ENCODE measurements at places on chromosomes 1 and 21.

GRCh38 chr1:216614011-216614934 lies 109.0 kb downstream of the ESRRG start:
- no peak for DNase-seq

GRCh38 chr1:82377201-82377884 lies 576.6 kb downstream of the ADGRL2 start:
- DNase-seq = no peak

GRCh38 chr21:45838634-45839033 lies 142.9 kb upstream of the COL6A1 start:
- DNase-seq = no peak

GRCh38 chr1:84086616-84087015 lies 57.5 kb upstream of the PRKACB start:
- no peak for DNase-seq

GRCh38 chr1:201184307-201185122 lies 6.1 kb upstream of the IGFN1 start:
- no peak for DNase-seq

- no peak for DNase-seq
These were observed 1301.4 kb downstream of the PLA2G4A start for GRCh38 chr1:188129856-188130838.

DNA sequence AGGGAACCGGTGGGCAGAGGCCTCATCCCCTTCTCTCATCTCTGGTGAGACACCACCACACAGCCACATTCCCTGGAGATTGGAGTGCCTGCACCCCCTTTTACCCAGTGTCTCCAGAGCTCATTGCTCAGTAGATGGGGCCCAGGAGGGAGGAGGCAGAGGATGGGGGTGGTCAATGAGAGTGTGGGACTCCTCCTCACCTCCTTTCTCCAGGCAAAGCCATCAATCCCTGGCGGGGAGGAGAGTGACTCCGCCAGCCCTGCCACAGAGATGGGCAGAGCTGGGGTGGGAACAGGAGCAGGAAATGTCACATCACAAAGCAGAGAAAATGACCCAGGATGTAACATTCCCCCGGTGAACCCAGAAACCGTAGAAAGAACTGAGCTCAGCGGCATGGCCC lies 117.2 kb downstream of the MATN1 start:
- DNase-seq = no peak

GRCh38 chr1:185803241-185803640 lies 69.0 kb downstream of the HMCN1 start:
- no peak for DNase-seq

GRCh38 chr1:92968138-92969032 lies 7.1 kb upstream of the DIPK1A start:
- DNase-seq = no peak

DNA sequence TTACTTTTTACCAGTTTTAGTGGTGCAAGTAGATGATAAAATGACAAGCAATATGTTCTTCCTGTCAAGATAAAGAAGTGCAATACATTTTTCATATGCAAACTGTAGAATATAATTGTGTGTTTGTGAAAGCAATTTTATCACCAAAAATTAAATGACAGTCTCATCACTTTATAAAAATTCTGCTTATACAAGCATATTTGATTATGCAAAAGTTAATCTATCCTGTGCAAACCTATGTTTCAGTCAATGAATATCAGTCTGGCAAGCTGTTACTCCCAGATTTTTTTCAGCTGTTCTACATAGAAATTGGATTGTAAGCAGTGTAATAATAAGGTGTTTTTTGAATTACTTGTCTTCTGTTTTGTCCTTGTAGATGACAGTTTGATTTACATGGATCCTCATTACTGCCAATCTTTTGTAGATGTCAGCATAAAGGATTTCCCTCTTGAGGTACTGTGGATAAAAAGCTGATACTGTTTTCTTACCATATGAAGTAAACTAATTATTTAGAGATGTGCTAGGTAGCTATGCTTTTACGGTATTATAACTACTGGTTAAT lies 50.5 kb downstream of the ATG4C start:
- DNase-seq = no peak

GRCh38 chr1:184574588-184574987 lies 180.1 kb downstream of the EDEM3 start:
- DNase-seq = no peak

GRCh38 chr1:53050310-53050709 lies 11.7 kb upstream of the PODN start:
- DNase-seq = no peak

DNA sequence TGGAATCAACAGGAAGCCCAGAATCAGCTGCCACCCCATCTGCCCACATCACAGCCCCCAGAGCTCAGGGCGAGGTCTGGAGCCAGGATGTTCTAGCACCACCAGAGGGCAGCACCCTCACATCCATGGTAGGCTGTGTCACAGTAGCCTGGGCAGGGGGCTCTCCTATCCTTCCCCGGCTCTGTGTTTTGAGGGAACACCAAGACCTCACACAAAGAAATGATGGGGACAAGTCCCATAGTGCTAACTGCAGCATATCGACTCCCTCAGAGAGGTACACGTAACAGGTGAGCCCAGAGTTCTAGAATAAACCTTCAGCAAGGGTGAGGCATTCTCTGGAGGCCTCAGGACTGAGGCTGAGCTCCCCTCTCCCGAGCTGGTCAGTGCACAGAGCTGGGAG lies 2.3 kb upstream of the KCNC4 start:
- DNase-seq = peak; percentile 66
